ENCODE measurements at places on chromosomes 3 and 15. TPM values are rescaled to one million over a fixed set of nuclear protein-coding genes. Genes with fewer than 3 reads are reported as not detected.
A peak's percentile ranks its signal among the peaks of the same experiment; 100 is the strongest.

Gene C15orf61
- total RNA-seq, result 2.6 TPM

Gene HGD
- not detected for total RNA-seq

- DNase-seq, result no peak
These were observed 108.5 kb downstream of the TJP1 start for GRCh38 chr15:29713784-29714183.

GRCh38 chr15:71559616-71560015 lies 250.7 kb upstream of the NR2E3 start:
- DNase-seq, result no peak

DNA sequence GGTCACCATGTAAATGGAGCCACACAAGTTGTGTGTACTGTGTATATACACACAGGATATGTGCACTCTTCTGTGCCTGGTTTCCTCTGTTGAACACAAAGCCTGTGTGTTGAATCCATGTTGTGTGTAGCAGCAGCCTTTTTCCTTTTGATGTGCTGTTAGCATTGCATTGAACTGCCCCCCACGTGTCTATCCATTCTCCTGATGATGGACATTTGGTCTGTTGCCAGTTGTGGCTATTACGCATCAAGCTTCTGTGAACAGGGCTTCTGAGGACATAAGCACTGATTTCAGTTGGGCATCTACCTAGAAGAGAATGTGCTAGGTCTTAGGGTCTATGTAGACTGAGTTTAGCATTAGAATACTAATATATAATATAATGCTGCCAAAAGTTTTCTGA lies 77.4 kb downstream of the LSM3 start:
- no peak for DNase-seq

DNA sequence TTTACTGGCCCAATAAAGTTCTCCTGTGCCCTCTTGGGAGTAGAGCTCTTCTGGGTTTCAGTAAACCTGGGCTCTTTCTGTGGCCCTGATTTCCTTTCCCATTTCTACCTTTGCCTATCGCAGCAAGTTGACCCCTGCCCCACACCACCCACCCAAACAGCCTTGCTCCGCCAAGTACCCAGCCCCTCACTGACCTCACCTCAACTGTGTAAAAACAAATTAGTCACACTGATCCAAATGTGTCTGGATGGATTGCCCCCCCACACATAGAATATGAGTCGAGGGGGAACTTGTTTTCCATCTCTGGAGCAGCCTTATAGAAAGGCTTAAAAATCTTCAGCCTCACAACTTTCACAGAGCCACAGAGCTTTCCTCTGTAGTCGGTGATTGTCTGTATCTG lies 28.6 kb upstream of the VEPH1 start:
- no peak for DNase-seq

DNA sequence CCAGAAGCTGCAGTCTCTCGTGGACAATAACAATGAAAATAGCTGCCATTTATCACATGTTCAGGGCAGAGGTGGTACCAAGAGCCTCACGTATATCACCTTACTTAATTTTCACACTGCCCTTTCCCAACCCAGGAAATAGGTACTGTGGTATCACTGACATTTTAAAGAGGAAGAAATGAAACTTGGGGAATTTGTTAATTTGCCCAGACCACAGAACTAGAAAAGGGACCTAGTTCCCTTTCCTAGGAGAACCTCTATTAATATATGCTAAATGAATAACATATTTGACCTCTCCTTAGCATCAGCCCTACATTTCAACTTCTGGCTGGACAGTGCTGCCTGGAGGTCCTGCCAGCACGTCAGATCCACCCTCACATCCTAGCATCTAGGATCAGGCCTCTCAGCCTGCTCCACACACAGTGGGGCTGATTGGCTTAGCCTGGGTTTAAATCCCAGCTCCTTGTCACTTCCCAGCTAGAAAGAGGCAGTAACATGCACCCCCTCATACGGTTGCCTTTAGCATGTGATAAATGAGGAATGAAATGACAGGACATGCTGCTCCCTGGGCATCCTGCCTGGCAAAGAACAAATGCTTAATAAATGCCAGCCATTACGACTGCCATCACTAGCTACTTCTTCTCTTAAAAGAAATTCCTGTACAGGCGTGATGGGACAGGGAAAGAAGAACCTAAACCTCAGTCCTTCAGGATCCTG lies 95.1 kb upstream of the TNFAIP8L3 start:
- DNase-seq, result no peak

DNA sequence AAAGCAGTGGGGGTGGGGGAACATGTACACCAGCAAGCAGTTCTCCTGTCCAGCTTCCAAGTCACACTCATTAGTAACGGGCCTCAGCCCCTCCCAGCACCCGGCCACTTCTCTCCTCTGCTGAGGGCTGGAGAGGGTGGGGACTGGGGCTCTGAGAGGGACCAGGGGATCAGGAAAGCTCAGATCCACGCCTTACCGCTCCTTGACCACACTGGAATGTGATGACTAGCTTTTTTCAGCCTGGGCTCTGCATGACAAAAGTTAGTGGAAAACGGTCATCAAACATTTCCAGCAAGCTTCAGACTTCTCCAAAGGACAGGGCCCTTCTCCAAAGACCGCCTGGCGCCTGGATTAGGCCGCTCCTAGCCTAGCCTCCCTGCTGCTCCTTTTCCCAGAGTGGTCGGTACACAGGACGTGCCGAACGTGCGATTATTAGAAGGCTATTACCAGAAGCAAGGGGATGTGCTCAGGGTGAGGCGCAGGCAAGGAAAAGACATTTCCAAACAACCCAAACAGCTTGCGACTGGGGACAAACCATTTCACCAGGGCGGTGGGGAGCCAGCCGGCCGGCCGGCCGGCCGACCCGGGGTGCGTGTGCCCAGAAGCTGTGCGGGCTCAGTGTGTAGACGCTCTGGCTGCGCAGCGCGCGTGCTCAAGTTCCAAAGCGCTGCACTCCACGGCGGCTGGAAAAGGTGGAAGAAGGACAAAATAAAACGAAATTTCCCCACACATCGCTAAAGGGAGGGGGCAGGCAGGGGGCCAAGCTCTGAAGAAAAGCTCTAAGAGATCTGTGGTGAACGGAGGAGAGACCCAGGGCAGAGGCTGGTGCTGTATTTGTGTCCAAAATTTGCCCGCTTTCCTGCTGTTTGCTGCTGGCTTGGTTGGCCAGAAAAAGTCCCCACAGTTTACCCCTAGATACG lies 51.0 kb upstream of the SSR3 start:
- DNase-seq, result peak; percentile 69

DNA sequence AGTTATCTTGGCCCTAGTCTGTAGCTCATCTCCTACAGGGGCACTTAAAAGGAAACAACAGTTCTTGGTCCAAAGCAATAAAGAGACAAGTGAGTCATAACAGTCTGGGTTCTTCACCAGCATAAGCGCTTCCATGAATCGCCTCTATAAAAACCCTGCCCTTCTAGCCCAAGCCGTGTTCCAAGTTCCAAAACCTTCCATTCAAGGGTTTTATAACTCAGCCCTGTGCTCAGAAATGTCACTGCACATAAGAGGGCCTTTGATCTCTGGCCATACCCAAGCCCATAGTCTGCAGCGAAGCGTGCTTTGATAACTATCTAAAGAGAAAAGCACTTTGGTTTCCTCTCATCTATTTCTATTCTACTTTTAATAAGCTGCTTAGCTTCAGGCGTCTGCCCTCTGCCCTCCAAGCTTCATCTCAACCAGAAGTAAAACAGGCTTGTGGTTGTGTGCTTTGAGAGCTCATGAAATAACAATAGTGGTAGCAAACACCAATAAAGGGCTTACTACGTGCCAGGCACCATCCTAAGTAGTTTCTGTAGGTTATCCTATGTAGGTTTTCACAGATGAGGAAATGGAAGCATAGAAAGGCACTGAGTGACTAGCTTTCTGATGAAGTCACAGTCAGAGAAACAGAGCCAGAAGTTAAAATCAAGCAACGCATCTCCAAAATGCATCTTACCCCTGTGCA lies 64.0 kb upstream of the AKAP13 start:
- DNase-seq, result no peak

GRCh38 chr3:122694966-122695365 lies 14.3 kb downstream of the PARP14 start:
- no peak for DNase-seq

DNA sequence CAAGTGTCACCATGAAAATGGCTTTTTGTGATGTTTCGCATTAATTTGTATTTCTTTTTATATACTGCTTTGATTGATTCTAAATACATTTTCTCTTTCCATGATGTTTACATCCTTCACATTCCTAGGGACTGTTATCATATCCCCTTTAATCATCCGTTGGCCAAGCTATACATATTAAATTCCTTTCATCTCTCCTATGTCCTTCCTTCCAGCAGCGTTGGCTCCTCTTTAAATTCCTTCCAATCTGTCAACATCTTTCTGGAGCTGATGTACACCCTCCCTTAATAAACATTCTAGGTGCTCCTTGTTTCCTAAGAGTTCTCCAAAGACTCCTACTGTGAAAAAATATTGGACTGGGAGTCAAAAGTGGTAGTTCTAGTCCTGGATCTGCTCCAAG lies 87.8 kb downstream of the IGF2BP2 start:
- DNase-seq, result no peak

- DNase-seq, result no peak
These were observed 32.2 kb upstream of the B3GNT5 start for GRCh38 chr3:183220828-183221227.

- DNase-seq, result no peak
These were observed 504.7 kb upstream of the PROK2 start for GRCh38 chr3:72289692-72290071.

GRCh38 chr3:13135811-13136321 lies 62.6 kb upstream of the IQSEC1 start:
- peak; percentile 27 for DNase-seq
